HCT116 (cell line): ENCODE measurements at places on chromosomes 11 and 22. TPM values are rescaled to one million over a fixed set of nuclear protein-coding genes. Genes with fewer than 3 reads are reported as not detected.

DNA sequence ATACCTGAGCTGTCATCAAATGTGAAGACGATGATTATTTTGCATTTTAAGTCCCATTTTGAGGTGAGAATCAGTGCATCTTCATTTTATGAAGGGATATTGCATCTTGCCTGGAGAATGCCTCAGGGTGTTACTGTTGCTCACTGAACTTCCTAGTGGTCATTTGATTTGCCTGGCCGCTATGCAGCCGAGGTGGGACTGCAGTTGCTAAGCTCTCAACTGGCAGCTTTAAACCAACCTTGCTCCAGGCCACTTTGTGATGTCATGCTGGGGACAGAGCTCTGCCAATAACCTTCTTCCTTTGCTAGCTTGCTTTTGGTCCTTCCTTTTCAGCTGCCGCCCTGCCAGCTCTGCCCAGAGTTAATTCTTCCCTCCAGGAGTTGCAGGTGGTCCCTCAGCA, 409.4 kb upstream of the B3GAT1 start:
- DNase-seq = no peak

DNA sequence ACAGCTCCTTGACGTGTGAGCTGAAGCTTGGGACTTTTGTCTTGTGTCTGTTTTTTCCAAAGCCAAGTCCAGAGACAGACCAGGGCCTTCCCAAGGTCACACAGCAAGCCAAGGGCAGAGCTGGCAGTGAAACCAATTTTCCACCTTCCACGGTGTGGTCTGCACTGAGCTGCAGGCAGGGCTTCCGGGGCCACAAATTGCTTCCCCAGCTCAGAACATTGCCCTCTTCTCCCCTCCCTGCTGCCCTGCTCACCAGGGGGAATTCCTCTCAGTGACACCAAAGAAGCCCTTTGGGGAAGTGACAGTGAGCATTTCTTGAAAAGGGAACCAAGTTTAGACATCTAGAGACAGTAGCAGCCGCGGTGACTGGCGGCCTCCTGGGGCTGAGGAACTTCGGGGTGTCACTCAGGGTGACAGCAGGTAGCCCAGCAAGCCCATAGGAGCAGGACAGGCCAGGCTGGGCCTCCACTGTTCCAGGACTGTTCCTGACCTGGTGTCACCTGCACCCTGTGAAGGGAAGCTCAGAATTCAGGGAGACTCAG, 9.2 kb downstream of the FXYD2 start:
- DNase-seq = no peak

- peak; percentile 7 for DNase-seq
Measured at GRCh38 chr11:2443881-2444820, at the start of gene TRPM5. Gene TRPM5 (minus strand): TSS chr11:2444514. CDS start chr11:2423036, 21,478 bp downstream.

GRCh38 chr22:42817556-42817955, 39.5 kb downstream of the ARFGAP3 start:
- DNase-seq = no peak

GRCh38 chr11:61076506-61077304, 25.6 kb upstream of the CD5 start:
- DNase-seq = no peak

GRCh38 chr11:10488934-10489691, 34.0 kb downstream of the AMPD3 start:
- no peak for DNase-seq

GRCh38 chr22:30243661-30244060, 2.9 kb downstream of the LIF start:
- DNase-seq = no peak

DNA sequence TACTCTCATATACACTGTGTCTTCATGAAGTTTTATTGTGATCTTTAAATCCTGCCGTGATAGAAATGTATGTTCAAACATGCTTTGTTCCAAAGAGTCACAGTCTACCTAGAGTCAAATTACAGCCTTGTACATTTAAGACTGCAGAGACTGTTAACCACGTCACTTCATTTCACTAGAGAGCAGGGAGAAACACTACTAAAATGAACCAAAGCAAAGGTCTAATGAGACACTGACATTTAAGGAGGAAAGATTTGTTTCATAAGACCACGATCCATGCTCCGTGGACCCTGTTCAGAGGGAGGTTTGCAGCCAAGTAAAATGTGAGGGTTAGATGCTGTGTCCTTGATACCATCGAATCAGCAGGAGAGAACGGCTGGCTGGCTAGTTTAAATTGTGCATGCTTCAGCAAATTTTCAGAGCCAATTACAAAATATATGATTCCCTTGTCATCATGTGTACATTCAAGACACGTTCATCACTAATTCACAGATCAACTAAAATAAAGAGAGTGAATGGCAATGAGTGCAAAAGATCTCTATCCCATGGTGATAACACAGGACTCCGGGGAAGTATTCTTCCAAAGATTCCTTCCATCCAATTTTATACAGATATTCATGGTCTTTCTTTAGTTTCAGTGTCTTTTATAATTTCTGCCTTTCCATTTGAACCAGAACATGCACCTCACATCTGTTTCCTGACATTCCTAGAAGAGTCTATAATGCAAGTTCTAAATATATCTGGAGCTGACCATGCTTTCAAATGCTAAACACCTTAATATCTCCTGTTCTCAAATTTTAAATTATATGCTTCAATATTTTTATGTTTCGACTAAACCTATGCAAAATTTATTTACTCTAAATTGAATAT, 960.9 kb upstream of the FAT3 start:
- no peak for DNase-seq

- no peak for DNase-seq
Measured at GRCh38 chr11:74418509-74418895, 20.3 kb upstream of the PGM2L1 start.

- DNase-seq = no peak
Measured at GRCh38 chr11:72670041-72670440, 4.2 kb downstream of the PDE2A start.

GRCh38 chr11:119310682-119311052, 6.3 kb downstream of the MCAM start:
- no peak for DNase-seq

- no peak for DNase-seq
Measured at GRCh38 chr11:12117200-12117599, 6.8 kb downstream of the MICAL2 start.

- no peak for DNase-seq
Measured at GRCh38 chr22:42289671-42290541, 19.5 kb upstream of the TCF20 start.

DNA sequence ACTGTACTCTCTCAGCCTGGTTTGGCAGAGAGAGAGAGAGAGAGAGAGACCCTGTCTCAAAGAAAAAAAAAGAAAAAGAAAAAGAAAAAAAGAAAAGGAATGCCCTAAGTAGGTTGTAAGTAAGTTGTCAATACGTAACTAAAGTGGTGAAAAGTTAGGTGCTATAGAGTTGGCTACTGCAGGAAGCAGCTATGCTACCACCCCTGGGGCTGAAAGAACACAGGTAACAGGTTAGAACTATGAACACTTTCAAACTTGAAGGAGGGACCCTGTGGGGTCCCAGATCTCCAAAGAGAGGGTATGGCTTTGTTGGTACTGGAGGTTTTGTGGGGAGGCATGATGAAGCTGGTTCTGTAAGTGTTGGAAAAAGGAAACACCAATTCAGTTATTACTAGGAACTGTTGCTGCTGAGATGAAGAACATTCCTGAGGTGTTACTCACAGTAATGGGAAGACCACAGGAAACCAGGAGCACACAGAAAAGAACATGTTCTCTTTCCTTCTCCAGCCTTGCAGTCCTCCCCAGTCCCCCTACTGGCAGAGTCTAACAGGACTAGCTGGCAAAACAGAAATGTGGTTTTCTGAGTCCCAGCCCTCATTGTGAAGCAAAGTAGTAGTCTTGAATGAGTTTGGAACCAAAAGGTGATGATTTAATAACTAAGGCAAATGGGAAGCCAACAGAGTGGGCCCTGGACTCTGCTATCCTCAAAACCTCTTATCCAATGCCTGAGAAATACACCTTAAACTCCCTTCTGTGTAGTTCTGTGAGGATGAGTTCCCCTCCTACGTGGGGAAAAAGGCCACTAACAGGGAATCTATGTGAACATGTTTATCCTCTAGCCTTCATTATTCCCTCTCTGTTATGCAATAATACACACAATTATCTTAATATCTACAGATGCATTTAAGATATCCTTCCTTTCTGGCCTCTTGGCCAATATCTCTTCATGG, 427.0 kb upstream of the DDI1 start:
- DNase-seq = peak; percentile 78

- DNase-seq = no peak
Measured at GRCh38 chr11:126929179-126930061, 71.2 kb downstream of the KIRREL3 start.

- no peak for DNase-seq
Measured at GRCh38 chr11:10618490-10618889, 50.0 kb upstream of the LYVE1 start.

DNA sequence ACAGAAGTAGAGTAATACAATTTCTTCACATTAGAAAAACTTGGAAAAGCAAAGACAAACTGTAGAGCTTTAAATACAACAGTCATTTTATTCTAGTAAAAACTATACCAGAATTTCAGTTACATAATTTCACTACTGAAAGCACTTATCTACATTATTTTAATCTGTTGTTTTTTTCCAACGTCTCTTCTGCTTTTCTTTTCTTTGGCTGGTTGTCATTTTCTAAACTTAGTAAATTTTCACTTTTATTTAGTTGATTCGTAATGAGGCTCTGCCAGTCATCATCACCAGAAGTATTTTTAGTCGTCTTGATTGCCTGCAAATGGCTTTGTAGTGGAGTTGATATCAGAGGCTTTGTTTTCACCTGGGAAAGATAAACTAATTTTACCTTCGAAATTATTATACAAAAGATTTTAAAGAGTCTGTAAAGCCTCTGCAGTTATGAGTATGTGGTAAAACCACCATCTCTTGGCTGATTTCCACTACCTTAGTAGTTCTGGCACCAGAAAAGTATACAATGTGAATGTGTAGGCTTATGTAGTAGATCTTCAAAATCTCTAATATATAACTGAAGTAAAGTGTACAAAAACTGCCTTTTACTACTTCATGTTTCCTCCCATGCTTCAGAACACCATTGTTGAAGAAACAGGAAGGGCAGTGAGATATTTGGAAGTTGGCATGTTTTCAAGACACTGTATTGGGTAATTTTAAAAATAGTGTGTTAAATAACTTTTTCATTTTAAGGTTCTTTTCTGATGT, 19.2 kb downstream of the EIF3M start:
- no peak for DNase-seq

DNA sequence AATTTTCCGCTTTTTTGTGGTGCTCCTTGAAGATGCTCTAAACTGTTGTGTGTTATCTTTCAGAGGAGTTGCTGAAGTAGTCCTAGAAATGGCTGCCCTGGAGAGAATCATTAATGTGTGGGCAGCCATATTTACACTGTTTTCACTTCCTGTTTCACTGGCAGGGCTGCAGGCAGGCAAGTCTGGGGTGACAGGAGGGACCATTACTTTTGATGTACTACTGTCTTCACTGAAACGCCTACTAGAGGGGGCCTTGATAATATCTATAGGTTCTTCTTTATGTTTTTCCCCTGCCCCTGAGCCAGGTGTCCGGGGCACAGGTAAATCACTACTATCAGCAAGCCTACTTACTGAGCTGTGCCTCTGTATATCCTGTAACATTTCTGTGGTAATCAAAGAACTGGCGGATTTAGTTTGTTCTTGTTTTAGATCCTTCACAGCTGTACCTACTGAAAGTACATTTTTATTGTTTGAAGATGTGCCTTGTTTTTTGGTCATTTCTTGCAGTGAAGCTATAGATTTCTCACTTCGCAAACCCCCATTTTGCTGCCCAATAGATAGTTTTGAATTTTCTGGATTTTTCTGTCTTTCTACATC, 39.7 kb downstream of the ACAT1 start:
- DNase-seq = no peak

- DNase-seq = no peak
Measured at GRCh38 chr11:27055065-27055682, 14.6 kb downstream of the BBOX1 start.

GRCh38 chr11:28798286-28798685, 690.1 kb downstream of the METTL15 start:
- no peak for DNase-seq

C11orf97 gene
- total RNA-seq = not detected

MS4A12 gene
- not detected for total RNA-seq

GLB1L3 gene
- not detected for total RNA-seq

SPCS2 gene
- 133 TPM for total RNA-seq

MS4A6A gene
- 0.52 TPM for total RNA-seq

APOL4 gene
- not detected for total RNA-seq

SPON1 gene
- total RNA-seq = 0.17 TPM

APOBEC3A gene
- not detected for total RNA-seq

RCN1 gene
- 99.8 TPM for total RNA-seq

APOA4 gene
- total RNA-seq = not detected

SCGB1A1 gene
- 2.0 TPM for total RNA-seq

CSF2RB gene
- total RNA-seq = 0.10 TPM

LIF gene
- total RNA-seq = 75.4 TPM

WDR74 gene
- 111 TPM for total RNA-seq
